NCI-H1417 treated with DMSO at 0.1 percent for 48 hours (cell line): ENCODE measurements at places on chromosomes 5 and 9.

DNA sequence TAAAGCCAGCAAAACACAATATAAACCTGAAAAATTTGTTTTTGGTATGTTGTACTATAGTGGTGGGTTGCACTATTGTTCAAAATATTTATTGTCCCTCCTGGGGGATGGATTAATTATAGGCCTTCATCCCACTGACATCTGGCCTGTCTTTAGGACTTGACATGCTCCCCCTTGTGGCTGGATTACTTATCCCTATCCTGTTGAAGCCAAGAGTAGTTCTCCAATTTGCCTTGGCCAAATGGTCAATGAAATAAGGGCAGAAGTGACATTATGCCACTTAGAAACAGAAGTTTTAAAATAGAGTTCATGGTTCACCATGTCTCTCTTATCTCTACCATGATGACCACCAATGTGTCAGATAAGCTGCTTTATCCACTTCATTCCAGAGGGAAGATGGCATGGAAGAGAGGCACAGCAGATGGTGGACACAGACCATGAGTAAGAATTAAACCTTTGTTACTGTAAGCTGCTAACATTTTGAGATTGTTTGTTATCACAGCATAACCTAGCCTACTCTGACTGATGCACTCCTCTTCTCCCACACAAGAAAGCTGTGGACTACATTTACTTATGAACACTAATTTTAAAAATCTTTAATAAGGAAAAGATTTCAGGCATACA is 29.2 kb upstream of the ARHGEF28 start:
- no peak for DNase-seq

- DNase-seq, result no peak
Measured at GRCh38 chr5:72456391-72457074, 50.7 kb downstream of the ZNF366 start.

- DNase-seq, result no peak
Measured at GRCh38 chr9:18438300-18438925, 35.5 kb upstream of the ADAMTSL1 start.

DNA sequence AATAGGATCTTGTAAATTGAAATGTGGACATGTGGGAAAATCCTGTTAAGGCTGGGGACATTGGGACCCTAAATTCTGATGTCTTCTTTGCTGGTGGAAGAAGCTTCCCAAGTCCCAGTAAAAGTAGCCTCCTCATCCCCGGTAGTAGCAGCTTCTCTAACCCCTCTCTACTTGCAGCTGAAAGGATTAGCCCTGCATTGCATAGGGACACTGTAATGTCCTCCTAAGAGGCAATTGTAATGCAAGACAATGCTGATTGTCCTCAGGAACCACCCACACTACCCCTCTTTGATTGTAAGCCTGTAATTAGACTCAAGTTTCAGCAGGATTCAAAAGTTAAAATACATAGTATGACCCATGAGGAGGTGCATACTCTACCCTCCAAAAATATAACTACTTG is 1938.4 kb upstream of the C9orf72 start:
- DNase-seq, result no peak

- DNase-seq, result no peak
Measured at GRCh38 chr5:149277801-149278200, 6.1 kb downstream of the AFAP1L1 start.

- DNase-seq, result no peak
Measured at GRCh38 chr5:74490814-74491213, 149.7 kb downstream of the ENC1 start.

- no peak for DNase-seq
Measured at GRCh38 chr5:61023131-61023530, 78.1 kb downstream of the NDUFAF2 start.

DNA sequence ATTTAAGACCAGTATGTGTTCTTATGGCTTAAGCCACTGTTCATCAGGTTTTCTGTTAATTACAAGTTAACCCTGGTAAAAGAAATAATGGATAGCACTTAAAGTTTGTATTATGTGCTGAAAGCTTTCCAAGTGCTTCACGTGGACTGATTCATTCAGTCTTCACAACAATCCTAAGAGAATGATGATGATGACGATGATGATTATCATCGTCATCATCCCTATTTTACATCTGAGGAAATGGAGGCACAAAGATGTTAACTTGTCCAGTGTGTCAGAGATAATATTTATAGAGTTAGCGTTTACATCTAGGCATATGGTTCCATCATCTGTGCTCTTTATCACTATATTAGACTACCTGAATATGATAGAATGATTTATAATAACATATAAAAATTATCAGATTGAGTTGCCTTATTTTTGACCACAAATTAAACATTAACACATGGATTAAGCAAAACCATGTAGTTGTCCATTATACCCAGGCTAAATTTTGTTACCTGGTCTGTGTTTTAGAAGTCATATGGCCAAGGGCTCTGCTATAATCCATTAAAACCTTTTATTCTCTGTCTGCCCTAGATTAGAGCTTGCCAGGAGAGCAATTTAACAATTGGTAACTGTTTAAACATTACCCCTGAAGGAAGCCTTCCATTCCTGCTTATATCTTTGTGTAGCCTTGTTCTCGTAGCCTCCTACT is 102.3 kb upstream of the MAP3K1 start:
- no peak for DNase-seq

- DNase-seq, result no peak
Measured at GRCh38 chr5:132751971-132752580, 4.8 kb downstream of the CCNI2 start.

DNA sequence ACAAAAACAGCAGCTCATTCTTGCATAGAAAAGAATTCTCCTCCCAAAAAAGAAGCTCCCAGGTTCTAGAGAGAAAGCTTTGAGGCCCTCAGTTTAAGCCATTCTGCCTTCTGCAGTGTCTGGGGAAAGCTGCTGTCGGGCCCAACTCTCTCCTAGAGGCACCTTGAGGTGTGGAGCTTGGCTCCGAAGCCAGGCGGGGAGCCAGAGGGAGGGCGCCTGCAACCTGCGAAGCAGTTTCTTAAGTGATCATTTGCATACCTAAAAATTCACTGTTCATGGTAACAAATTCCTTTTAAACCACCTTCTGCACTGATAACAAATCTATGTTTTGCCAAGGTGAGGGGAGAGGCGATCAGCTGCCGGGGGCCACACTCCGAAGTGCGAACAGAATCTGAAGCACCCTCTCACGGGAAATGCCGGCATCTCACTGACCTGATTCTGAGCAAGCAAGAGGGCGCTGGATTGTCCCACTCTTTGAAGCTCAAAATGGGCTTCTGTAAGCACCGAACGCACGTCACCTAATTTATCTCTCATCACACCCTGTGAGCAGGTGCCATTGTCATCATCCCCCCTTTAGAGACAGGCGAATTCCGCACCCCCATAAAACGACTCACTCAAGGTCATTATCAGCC is 86.1 kb downstream of the GTF3C4 start:
- no peak for DNase-seq

DNA sequence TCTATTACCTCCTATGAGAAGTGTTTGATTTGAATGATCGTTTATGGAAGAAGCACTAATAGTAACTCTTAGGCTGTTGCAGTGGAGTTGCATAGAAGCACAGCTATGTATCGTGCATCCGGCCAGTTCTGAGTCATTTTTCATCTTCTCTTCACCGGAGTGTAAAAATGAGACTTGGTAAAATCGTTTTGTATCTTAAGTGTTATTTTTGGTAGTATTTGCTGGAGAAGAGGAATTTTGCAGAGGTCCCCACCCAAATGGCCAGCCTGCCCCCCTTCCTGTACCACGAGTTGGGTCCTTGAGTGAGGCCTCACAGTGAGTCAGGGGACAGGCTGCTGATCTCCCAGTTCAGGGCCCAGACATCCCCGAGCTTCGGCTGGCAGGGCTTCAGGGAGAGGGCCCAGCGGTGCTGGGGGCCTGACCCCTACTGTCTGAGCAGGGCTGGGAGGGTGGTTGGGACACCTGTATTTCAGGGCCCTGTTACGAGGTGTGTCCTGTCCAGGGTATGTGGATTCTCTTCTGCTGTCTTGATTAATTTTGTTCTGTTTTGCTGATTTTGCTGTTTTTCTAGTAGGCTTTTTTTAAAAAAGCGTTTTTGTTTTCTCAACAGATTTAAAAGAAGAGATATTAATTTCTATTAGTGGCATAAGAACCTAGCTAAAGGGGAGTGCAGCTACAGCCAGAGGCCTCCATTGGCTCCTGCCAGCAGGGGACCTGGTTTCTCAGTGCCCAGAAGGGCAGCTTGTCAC is 210.8 kb downstream of the TRIO start:
- no peak for DNase-seq

GRCh38 chr5:59956130-59956783 is 62.7 kb upstream of the PDE4D start:
- no peak for DNase-seq

GRCh38 chr9:125549891-125550885 is 156.8 kb downstream of the MAPKAP1 start:
- no peak for DNase-seq

- no peak for DNase-seq
Measured at GRCh38 chr9:14095277-14095676, 218.7 kb downstream of the NFIB start.

DNA sequence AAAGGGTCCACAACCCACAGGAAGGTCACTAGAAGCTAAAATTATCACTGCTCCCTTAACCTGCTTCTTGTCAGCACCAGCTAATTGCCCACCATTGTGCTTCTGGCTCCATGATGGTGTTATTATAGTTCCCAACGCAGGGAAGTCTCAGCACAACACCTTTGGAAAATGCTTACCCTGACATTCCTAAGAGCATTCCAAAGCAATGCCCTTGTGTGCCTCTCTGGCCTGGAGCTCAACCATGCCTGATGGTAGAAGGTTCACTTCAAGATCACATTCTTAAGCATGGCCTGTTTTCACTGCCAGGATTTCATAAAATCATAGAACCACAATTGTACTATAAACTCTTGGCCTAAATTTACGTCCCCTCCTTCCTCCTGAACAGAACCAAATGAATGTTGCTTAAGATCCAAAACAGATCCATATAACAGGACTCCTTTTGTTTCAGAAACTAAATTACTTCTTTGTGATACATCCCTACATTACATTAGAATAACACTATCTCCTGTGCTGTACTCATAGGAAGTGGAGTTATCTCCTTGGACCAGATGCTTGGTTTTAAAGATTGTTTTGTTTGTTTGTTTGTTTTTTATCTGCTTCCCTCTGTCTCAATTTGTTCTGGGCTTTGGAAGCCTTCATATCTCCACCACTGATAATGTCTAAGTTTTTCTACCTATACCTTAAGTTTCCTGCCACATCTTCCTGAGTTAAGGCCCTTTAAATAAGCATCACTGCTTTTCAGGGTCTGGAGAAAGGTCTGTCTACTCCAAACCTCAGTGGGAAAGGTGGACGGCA is 32.1 kb downstream of the ARL15 start:
- DNase-seq, result no peak

DNA sequence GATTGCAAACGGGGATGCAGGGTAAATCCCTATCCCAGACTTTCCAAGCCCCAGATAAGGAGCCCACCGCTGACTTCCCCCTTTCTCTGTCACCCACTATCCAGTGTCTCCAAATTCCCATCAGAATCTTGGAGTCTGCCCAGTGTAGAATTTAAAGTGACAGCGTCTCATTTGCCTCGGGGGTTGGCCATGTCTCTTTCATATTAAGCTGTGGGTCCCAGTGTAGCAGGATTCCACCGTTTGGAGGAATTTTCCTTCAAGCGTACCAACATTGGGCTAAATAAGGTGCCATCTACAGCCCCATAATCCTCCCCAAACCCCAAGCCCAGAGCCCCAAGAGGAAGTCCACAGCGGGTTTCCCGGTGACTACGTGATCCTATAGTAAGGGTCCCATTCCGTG is 1.1 kb downstream of the BRINP1 start:
- no peak for DNase-seq

GRCh38 chr5:163190283-163190682 is 247.1 kb upstream of the CCNG1 start:
- no peak for DNase-seq

- DNase-seq, result no peak
Measured at GRCh38 chr5:32726086-32726557, 15.0 kb downstream of the NPR3 start.

DNA sequence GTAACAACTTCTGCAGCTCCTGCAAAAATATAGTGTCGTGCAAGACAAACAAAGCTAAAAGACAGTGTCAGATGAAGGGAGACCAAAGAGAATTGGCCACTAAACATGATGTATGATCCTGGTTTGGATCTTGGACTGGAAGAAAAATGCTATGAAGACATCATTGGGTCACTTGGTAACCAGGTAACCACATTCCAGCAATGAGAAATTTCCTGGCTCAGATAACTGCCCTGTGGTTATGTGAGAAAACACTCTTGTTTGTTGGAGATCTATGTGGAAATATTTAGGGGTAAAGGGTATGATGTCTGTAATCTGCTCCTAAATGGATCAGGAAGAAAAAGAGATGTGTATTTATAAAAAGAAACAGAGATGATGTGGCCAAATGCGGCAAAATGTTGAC is 45.5 kb upstream of the ANKRD33B start:
- no peak for DNase-seq

- DNase-seq, result no peak
Measured at GRCh38 chr5:139692679-139693308, 44.6 kb downstream of the CXXC5 start.

- no peak for DNase-seq
Measured at GRCh38 chr5:151451626-151452520, 4.5 kb downstream of the SLC36A1 start.

DNA sequence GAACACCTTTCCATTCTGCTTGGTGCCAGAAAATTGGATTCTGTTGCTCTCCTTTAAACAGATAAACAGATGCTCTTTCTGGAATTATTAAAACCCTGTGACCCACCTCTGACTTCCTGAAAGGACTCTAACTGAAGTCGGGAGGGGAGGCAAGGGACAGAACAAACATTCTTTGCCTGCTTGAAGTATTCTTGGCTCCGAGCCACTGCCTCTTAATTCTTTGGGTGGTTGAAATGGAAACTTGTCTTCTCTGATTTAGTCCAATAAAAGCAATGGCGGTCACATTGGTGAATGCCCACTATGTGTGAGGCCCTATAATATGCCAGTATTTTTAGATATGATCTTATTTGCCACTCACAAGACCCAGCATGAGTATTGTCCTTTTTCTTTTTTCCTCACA is 236.8 kb downstream of the SLIT3 start:
- no peak for DNase-seq

DNA sequence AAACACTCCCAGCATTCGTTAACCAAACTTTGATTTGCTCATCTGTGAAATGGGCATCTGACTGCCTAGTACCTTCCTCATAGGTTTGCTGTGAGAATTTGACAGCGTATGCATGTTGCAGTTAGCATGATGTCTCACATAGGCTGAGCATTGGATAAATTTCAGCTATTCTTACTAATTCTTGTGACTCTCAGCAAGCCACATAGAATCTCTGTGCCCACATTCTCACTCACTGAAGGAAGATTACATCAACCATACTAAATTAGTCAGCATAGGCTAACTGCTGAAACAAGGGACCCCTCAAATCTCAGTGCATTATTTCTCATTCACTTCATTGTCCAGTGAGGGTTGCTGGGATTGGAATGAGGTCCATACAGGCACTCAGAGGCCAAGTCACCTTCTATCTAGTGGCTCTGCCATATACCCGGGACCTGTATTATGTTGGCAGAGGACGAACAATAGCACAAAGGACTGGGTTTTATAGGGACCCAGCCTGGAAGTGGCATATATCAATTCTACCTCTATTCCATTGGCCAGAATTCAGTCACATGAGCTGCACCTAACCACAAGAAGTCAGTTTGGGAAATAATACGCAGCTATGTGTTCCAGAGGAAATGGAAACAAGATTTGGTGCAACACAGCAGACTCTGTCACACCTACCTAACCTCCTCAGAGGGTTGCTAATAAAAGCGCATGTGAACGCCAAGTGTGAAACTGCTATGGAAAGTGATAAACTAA is 4.2 kb upstream of the PTGER4 start:
- DNase-seq, result no peak
